ENCODE measurements at places on chromosomes 7 and 10.

DNA sequence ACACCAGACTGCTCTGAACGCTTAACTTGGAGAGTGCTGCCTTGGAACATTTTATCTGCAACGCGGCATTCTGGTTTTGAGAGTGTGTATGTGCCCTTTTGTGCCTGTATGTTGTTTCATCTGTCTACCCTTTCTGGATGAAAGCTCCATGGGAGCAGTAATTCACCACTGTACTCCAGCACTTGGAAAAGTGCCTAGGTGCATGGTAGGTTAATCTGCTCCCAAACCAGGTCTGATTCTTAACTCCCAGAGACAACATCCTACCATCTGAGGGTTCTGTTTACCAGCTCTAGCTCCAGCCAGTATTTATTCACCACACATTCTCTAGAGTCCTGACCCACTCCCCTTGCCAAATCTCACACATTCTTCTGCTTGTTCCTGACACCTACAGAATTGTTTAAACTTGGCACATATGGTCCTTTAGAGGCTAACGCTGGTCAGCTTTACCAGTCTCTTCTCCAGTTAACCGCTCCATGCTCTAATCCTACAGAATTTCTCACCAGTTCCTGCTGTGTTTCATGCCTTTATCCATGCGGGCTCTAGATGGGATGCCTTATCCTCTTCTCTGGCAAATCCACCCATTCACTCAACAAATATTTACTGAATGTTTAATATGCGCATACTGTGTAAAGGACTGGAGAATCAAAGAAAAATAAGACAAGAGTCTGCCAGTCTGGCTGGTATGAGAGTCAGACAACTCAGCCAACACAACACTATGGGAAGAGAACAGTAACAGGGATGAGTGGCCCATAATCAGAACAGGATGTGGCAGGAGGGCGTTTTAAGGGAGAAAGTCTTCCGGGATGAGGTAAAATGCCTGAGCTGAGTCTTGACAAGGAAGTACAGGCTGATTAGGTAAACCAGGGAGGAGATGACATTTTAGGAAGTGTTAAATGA, 46.3 kb downstream of the MTPN start:
- peak; percentile 43 for DNase-seq

GRCh38 chr10:47295411-47295810, 4.6 kb upstream of the GDF10 start:
- no peak for DNase-seq

DNA sequence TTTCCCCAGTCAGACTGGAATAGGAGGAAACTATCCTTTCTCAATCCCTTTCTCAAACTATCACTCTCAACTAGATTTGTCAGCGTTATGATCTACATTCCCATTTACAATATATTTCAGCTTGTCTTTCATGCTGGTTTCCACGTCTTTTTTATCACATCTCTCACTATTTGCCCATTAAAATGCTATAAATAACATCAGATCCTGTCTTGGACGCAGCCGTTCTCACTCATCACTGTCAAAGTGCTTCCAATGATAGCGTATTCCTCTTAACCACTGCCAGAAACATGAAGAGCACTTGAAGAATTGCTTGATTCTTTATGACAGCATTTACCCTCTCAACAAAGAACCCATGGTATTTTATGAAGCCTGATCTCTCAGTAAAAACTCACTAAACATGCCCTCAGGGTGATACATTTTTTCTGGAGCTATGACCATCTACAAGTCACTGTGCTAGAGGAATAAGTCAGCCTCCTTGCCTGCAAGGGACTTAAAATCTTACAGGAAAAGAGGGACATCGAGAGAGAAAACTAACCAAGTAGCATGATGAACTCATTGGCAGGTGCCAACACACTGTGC, 205.6 kb upstream of the PFKP start:
- DNase-seq = no peak

- no peak for DNase-seq
Measured at GRCh38 chr7:148107443-148108127, 483.0 kb upstream of the C7orf33 start.

- no peak for DNase-seq
Measured at GRCh38 chr7:122520971-122521555, 177.9 kb downstream of the RNF133 start.

Data from trophoblast cell (in vitro differentiated cells and primary cell).